Activated CD4-positive, alpha-beta T cell treated with anti-CD3 and anti-CD28 coated beads, Interleukin-2, amount 10 ng/mL, durations not matched to agents 7 days and 5 days (primary cell): ENCODE measurements at places on chromosomes 7 and 10.
A peak's percentile ranks its signal among the peaks of the same experiment; 100 is the strongest.

DNA sequence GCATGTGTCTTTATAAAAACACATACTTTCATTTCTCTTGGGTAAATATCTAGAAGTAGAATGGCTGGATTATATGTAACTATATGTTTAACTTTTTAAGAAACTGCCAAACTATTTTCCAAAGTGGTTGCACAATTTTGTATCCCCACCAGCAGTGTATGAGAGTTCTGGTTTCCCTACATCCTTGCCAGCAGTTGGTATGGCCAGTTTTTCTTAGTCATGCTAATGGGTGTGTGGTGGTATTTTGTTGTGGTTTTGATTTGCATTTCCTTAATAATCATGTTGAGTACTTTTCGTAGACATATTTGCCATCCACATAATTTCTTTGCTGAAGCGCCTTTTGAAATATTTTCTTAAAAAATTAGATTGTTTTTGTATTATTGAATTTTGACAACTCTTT, 60.3 kb downstream of the NEUROG3 start:
- DNase-seq, result no peak
- H3K27ac ChIP-seq, result no peak overlapping the region
- no peak overlapping the region for H3K4me3 ChIP-seq

GRCh38 chr7:51160990-51161615, 155.5 kb downstream of the COBL start:
- no peaks in the 10 kb centered on the region for H3K36me3 ChIP-seq
- peak; percentile 56 for DNase-seq
- no peak overlapping the region for H3K4me3 ChIP-seq
- peaks cover 3% of the 10 kb centered on the region for H3K4me1 ChIP-seq
- peaks cover 22% of the 10 kb centered on the region for H3K27me3 ChIP-seq

DNA sequence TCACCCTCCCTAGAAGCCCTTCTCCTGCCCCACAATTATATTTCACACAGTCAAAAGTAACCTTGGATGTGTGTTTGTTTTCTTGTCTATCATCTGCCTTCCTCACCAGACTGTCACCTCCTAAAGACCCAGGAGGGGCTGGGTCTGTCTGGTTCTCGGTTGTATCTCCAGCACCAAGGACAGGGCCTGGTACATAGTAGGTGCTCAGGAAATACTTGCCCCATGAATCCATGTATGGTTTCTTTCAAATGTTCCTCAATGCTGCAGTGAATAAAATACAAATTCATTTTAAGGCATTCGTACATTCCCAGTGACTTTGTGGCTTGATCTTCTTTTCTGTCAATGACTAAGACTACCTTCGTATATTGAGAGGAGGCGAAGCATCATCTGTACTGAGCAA, 122.9 kb upstream of the ZNF716 start:
- no peak overlapping the region for H3K27ac ChIP-seq
- H3K4me1 ChIP-seq, result no peaks in the 10 kb centered on the region
- no peak overlapping the region for H3K4me3 ChIP-seq
- no peak for DNase-seq

- no peak for DNase-seq
- H3K36me3 ChIP-seq, result no peaks in the 10 kb centered on the region
- H3K4me1 ChIP-seq, result no peaks in the 10 kb centered on the region
- H3K4me3 ChIP-seq, result no peak overlapping the region
Observed at GRCh38 chr7:11931307-11931706, 99.3 kb upstream of the THSD7A start.

GRCh38 chr10:88791924-88792323, 10.6 kb upstream of the LIPM start:
- H3K4me1 ChIP-seq, result peaks cover 26% of the 10 kb centered on the region
- DNase-seq, result no peak
- no peak overlapping the region for H3K27ac ChIP-seq
